Fibroblast of villous mesenchyme (primary cell): ENCODE measurements at places on chromosomes 16 and 17. TPM values are rescaled to one million over a fixed set of nuclear protein-coding genes. Genes with fewer than 3 reads are reported as not detected.

DNA sequence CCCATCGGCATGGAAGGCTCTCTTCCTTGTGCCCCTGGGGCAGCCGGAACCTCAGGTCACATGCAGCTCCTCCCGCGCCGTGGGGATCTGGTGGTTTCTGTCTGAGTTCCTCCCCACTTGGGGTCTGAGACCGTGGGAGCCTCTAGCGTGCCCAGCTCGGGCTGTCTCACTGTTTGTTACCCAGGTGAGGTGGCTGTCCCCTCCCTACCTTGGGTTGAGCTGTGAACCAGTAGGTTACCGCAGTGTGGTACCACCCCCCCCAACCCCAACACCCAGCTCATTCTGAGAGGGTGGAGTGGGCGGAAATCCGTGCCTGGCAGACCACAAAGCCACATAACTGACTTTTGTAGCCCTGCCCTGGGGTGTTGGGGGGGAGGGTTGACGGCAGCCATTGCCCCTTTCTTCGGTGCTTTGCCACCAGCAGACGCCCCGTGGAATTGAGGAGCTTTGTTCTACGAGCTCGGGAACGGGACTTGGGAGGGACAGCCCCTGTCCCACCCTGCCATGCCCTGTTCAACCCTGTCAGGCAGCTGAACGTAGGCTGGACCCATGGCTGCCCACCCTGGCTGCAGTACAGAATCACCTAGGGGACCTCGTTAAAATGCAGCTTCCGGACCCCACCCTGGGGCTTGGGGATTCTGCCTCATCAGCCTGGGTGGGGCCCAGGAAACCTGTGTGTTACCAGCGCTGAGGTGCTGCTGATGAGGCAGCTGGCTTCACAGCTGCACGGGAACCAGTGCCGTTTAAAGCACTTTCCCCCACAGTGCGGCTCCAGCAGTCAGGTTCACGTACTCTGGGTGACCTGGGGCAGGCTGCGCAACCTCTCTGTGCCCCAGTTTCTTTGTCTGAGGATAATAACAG lies 18.5 kb downstream of the RAP1GAP2 start:
- DNase-seq = no peak

GRCh38 chr17:55769625-55770000 lies 18.8 kb downstream of the PCTP start:
- peak; percentile 90 for DNase-seq

GRCh38 chr16:21946889-21947635 lies 6.1 kb upstream of the UQCRC2 start:
- DNase-seq = no peak

GRCh38 chr17:65181237-65182061 lies 44.3 kb downstream of the RGS9 start:
- DNase-seq = peak; percentile 27

DNA sequence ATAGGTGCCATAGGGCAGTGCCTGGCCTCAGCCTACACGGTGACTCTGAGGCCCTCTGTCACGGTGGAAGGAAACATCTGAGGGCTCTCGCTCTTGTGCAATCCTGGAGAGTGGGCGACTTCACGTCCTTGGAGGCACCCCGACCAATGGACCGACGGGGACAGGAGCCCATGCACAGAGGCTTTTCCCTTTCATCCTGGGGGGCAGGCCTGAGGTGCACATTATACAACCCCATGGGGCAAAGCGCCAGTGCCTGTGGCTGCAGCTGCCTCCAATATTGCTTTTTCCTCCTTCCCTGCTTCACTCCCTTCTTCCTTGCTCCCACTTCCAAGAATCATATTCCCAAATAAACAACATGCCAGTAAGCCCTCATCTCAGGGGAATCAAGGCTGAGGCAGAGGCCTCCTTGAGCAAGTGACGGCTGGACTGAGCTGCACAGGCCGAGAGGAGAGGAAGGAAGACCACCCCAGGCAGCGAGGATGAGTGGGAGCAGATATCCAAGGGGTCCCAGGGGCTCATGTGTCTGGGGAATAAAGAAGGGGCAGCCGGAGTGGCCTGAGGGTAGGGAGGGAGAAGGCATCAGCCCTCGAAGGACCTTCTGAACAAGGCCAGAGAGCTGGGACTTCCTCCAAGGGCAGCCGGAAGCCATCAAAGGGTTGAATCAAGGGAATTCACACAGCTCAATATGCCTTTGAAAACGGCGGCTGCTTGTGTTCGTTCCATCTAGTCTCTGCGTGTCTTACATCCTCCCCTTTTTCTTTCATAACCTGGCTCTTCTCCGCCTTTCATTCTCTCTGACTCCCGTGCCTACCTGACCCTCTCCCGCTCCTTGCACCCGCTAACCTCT lies 42.6 kb upstream of the RPL38 start:
- DNase-seq = no peak

DNA sequence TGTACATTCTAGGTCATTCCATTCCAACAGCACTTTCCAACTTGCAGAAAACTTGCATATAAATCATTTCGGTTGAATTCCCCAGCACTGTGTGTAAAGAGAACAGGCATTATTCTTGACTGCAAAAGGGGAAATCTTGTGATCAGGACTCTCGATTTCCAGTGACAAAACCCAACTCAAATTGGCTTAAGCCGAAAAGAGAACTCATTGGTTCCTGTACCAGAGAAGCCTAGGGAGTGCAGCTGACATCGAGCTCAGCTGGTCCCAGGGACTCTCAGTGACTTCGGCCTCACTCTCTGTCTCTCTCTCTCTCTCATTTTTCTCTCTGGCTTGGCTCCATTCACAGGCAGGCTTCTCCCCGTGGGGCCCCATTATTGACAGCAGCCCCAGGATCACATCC lies 30.7 kb downstream of the CD300LF start:
- no peak for DNase-seq

- peak; percentile 66 for DNase-seq
Measured at GRCh38 chr16:3690980-3691720, 26.2 kb downstream of the TRAP1 start.

DNA sequence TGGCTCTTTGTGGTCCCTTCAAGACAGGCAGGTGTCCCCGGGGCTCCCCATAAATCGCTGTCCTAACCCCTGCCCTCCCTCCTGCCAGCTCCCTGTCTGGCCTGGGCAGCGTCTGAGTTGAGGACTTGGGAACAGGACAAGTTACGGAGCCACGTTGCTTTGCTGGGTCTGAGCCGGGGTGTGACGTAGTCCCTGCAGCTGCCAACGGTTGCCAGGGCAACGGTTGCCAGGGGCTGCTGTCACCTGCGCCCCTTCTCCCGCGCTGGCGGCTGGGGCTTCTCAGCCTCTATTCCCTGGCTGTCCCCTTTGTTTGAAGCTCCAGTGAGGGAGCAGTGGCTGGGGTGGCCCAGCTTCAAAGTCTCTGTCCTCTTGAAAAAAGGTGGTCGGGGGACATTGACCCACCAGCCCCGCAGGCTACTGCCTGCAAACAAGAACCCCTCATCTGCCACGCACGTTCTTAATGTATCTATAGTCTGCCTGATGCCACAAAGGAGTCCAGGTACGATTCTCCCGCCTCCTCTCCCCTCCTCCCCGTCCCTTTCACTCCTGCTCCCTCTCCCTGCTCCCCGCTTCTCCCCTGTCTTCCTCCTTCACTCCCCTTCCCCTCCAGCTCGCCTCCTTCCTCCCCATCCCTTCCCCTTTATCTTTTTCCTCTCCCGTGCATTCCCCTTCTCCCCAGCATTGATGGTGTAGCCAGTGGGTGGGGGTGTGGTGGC lies 10.9 kb downstream of the ADGRG1 start:
- no peak for DNase-seq

DNA sequence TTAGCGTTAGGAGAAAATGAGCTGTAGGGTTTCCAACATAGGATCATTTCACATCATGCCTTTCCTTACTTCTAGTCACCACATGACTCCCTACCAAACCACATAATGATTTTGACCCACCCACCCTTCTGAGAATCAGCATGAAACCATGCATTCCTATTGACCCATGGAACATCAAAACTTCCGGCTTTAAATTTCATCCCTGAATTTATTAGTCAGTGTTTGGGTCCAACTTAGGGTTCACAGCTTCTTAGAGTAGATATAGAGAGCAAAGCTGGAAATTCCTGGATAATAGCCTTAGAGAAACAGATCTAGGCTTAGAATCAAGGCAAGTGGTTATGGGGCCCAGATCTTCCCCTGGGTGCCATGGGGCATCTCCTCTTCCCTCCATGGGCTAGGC lies 162.6 kb downstream of the TOX3 start:
- no peak for DNase-seq

GRCh38 chr17:61431594-61432311 lies 20.5 kb upstream of the TBX4 start:
- DNase-seq = peak; percentile 77

DNA sequence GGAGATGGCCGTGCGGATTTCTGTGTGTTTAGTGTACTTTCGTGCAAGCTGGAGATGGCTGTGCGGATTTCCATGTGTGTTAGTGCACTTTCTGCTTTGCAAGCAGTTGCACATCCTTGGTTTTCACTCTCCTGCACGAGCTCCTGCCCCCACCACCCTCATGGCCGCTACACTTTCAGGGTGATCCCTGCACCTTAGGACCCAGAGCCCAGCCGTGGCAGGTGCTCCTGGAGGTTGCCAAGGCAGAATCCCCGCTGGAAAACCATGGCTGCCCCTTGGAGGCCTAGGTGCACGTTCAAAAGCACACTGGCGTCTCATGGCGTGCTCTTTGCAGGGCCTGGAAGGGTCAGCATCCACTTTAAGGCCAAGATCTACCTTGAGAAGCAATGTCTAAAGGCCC lies 311.0 kb upstream of the TNRC6C start:
- no peak for DNase-seq

DNA sequence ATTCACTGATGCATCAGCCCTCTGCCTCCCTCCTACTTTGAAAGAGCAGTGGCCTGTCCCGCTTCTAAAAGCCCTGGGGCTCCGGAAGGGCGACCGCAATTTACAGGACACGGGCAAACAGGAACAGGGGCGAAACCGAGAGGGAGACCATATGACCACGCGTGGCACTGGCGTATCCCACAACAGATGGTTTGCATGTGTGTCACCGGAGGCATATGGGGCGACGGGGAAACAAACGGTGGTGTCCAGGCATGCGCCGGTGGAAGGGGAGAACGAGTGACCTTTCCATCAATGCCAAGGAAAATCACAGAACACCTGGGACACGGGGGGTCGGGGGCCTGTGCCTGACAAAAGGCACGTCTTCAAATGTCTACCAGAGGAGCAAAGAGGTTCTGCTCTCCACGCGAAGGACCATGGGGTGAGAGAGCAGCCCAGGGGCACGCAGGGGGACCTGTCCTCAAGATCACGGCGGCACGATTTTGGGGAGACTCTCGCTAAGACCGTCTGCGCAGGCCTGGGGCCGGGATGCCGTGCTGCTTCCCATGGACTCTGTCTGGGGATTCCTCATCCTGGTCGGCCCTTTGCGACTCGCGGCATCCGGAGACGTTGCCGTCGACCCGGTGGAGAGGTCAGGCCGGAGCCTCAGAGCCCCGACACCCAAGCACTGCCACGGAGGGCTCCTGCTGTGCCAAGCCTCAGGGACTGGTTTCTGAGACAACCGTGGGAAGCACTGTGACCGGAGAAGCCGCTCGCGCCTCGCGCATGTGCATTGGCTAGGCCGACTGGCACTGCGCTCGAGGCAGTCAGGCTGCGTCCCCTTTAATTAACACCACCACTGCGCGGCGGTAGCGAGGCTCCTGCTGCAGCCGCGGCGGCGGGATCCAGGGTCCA lies 12.8 kb upstream of the KCNJ18 start:
- no peak for DNase-seq

Gene KDM6B
- total RNA-seq = 3.0 and 5.8 TPM in 2 replicates

Gene PYY
- total RNA-seq = not detected in 2 replicates

Gene CD300A
- not detected in 2 replicates for total RNA-seq

Gene HES7
- total RNA-seq = not detected in 2 replicates

Gene SMIM5
- total RNA-seq = under 0.01 TPM in 1 of 2 replicates, not detected in the other

Gene GNG13
- total RNA-seq = not detected in 2 replicates

Gene KAT7
- total RNA-seq = 38.0 and 43.2 TPM in 2 replicates

Gene KCTD11
- total RNA-seq = 7.4 and 8.6 TPM in 2 replicates
